D341Med (cell line): ENCODE measurements at places on chromosomes 1 and 21.

DNA sequence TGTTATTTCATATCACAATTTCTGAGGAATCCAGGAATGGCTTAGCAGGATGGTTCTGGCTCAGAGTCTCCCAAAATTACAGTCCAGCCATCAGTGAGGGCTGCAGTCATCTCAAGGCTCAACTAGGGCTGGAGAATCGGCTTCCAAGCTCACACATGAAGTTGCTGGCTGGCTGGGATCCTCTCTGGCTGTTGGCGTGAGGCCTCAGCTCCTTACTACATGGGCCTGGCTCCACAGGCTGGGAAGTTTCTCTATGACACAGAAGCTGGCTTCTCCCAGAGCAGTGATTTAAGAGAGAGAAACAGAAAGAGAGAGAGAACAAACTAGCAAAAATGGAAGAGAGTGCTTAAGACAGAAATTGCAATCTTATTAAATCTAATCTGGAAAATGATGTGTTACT is 38.8 kb upstream of the RGS8 start:
- DNase-seq: no peak

DNA sequence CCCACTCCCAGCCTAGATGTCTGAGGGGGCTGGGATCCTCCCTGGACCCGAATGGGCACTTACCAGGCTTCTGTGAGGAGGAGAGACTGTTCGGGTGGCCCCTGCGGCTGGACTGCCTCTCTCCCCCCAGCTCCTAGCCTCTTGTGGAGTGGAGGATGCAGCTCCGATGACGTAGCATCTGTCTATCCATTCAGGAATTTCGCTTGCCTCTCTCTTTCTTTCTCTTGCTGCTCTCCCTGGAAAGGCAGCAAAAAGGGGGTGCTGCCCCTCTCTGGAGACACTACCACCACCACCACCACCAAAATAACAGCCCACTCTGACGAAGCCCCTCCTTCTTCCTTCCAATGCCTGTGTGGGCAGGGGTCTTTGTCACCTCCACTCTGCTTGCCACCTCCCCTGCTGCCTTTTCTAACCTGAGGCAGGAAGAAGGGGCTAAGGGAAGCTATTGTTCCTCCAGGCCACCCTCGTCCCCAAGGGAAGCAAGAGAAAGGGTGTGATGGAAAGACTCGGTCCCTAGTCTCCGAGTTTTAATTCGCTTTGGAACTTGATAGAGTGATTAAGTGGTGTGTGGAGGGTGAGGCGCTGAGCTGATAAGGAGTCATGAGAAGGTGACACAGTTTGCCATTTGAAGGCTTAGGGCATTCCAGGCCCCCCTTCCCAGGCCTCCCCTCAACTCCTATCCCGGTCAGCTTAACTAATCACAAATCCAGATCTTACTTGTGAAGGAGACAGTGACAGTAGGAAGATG is 60.5 kb downstream of the RHBG start:
- DNase-seq: peak; percentile 28

GRCh38 chr1:22639286-22639685 is 2.9 kb downstream of the C1QA start:
- peak; percentile 61 for DNase-seq

GRCh38 chr1:5189384-5189783 is 535.0 kb downstream of the AJAP1 start:
- no peak for DNase-seq

DNA sequence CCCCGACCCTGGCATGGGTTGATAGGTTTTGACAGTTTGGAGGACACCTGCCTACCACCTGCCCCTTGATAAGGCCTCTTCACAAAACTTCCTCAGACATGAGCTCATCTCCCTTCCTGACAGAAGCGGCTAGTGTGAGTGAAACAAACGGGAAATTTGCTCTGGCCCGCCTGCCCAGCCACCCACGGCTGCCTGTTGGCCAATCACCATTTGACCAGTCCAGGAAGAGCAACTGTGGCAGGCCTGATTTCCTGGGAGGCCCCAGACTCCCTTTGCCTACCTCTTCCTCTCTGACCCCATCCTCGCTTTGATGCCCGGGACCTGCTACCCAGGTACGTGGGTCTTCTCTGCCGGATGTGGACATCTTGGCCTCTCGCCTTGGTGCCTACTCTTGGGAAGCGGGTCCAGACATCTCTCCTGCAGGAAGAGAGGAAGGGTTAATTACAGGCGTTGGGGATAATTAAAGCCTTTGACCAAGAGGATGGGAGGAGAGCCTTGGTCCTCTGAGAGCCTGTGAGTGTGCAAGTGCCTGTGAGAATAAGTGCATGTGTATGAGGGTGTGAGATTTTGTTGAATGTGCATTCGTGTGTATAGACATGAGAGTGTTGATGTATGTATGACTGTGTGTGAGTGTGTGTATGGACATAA is 1.1 kb upstream of the EPHA2 start:
- DNase-seq: no peak

DNA sequence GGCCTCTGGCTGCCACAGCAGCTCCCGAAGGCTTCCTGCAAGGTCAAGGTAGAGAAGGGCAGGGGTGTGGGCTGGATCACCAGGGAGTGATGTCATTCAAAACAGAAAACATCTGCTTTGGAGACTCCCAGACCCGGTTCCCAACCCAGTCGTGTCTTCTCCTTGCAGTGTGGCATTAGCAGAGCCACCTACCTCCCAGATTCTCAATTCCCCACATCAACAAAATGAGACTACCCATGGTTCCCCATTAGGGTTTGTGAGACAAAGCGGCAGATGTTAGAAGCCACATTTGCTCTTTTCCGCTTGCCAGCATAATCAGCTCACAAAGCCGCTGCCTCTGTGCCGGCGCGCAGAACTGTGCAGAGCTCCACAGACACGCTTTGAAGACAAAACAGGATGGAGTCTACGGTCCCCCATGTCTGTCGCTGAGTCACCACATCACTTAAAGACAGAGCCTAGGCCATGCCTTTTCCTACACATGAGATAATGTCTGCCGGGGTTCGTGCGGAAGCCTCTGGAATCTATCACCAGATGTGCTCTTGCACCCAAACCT is 12.5 kb downstream of the KIF17 start:
- DNase-seq: no peak

- DNase-seq: no peak
Measured at GRCh38 chr1:4033713-4034112, 133.6 kb upstream of the C1orf174 start.

DNA sequence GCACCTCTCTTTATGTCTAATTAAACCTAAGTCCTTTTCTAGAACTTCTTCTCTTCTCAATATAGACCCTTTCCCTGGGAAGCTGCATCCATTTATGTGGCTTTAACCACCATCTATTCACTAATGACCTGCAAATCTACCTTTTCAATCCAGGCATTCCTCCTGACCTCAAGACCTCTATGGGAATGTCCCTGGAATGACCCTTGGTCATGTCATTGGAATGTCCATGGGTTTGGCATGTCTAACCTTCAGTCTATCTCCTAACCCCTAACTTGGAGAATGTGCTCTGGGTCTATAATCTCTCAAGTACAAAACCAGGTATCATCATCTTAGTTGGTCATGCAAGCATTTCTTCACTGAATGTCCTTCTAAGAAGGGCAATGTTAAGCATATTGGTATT is 196.1 kb downstream of the KCNH1 start:
- DNase-seq: no peak

DNA sequence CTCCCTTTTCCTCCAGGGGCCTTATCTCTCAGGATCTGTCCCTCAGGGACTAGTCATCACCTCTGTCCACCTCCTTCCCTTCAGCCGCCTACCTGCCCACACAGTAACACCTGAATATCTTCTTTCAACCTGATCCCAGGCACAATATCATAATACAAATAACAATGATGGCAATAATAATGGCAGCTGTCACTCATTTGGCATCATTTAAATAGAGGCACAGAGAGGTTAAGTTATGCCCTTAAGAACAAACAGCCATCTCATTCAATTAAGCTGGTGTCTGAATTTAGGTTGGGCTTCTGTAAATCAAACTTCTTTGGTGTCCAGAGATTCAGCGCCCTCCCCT is 47.5 kb downstream of the AHDC1 start:
- DNase-seq: no peak

DNA sequence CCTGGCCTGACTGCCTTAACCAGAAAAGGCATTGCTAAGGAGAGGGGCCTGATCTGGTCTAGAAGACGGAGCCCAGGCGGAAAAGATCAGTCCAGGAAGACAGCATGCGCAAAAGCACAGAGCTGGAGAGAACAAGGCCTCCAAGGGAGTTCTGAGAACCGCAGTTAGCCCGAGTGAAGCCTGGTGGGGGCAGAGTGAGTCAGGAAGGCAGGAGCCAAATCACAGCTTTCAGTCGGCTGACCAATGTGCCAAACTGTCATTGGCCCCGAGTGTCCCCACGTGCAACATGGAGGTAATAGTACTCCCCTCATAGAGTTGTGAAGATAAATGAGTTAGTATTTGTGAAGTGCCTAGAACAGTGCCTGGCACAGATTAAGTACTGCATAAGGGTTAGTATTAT is 1.2 kb upstream of the TSPAN2 start:
- DNase-seq: no peak

- no peak for DNase-seq
Measured at GRCh38 chr21:15436031-15436430, 293.8 kb upstream of the USP25 start.

DNA sequence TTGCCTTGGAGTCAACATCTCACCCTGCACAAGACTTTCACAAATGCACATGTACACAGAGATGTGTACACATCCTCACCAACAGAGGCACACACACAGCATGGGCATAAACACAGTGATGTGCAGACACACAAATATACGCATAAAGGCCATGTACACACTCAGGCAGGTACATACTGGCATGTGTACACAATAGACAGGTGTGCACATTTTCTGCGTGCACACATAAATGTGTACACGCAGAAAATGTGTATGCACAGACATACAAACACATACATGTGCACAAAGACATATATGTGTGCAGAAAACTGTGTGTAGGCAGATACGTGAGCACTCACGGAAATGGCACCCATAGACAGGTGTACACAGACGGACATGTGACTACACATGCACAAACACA is 85.3 kb upstream of the ZBTB40 start:
- DNase-seq: no peak

GRCh38 chr1:61873994-61874393 is 131.7 kb downstream of the PATJ start:
- DNase-seq: no peak

GRCh38 chr21:46551636-46552241 is 53.1 kb downstream of the S100B start:
- peak; percentile 36 for DNase-seq

GRCh38 chr1:239386453-239387303 is at the start of gene CHRM3:
TSS of gene CHRM3 (plus strand) at chr1:239386568. CDS start at chr1:239907452, 520,884 bp downstream.
- DNase-seq: peak; percentile 93

- no peak for DNase-seq
Measured at GRCh38 chr1:153951801-153952200, 5.3 kb upstream of the DENND4B start.

GRCh38 chr1:37811027-37811655 is 3.1 kb upstream of the YRDC start:
- DNase-seq: peak; percentile 79

DNA sequence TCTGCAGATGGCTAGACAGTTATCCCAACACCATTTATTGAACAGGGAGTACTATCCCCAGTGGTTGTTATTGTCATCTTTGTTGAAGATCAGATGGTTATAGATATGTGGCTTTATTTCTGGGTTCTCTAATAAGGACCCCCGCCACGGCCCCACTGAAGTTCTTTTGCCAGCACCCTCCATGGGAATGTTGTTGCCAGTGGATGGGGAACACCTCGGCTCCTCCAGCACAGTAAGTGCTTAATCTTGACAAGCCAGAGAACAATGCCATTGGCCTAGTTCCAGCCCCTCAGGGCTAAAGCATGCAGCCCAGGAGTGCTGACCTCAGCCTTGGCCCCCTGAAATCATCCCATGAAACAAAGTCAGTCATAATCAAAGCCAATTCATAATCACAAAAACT is 337.6 kb downstream of the AGBL4 start:
- peak; percentile 37 for DNase-seq

DNA sequence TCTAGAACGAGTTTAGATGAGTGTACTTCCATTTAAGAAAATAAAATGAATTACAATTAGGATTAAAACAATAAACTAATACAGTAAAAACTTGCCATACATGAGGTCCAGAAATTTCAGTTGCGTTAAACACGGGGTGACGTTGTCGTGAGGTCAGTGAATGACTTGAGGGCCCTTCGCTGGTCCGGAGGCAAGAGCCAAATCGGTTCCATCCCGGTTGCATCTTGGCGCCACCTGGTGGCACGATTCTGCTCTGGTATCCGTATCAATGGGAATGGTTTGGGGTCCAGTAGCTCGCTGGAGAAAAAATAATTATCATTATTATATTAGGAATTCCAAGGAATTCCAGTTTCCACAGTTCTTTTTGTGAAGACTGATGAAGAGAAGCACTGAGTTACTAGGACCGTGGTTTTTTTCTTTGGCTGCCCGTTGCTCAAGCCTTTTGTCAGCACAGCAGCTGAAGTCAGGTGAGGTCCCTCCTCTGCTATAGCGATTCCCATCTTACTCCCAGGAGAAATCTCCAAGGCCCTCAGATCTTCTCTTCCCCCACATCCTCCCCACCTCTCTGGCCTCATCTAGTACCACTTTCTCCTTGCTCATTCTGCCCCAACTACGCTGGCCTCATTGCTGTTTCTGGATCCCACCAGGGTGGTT is 161.4 kb downstream of the SLC35F3 start:
- DNase-seq: peak; percentile 84

DNA sequence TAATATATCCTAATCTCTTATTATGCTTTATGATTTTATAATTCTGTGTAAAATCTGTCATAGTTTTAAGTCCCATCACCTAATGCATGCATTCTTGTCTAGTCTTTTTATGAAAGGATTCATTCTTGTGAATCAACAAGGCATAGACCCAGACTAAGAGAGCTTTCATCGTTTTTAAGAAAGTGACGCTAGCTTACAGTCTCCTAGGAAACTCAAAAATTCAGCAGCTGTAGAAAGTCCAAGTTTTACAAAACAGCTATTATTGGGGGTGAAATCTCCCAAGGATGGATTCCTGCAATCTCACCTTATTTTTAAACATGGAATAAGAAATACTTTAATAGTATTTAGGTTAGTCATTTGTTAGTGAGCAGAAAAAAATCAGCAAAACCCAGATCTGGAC is 104.7 kb downstream of the NCAM2 start:
- DNase-seq: no peak

- DNase-seq: peak; percentile 82
Measured at GRCh38 chr1:182601416-182601786, 2.8 kb downstream of the RGS16 start.

- DNase-seq: no peak
Measured at GRCh38 chr1:114107474-114108435, 45.9 kb downstream of the SYT6 start.

- DNase-seq: no peak
Measured at GRCh38 chr1:117036018-117036461, 24.1 kb upstream of the TTF2 start.

DNA sequence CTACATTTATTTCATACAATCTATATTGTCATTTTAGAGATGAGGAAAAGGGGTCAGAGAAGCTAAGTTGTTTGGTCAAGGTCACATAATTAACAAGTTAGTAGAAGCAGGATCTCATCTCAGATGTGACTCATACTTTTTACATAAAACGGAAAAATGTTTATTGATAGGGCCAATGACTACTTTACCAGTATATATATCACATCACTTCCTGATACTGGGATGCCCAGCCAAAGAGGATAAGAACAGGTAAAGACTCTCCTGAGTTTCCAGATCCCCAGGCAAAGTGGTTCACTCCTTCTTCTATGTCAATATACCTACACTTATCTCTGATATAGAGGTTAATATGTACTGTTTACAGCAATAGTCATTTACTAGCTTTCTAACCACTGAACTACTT is 21.0 kb downstream of the YIPF1 start:
- no peak for DNase-seq

GRCh38 chr1:212650228-212650627 is 41.7 kb downstream of the ATF3 start:
- no peak for DNase-seq
